ENCODE measurements at places on chromosomes 11 and 22.

- no peak for DNase-seq
These were observed 75.8 kb downstream of the RAB30 start for GRCh38 chr11:82995754-82996398.

DNA sequence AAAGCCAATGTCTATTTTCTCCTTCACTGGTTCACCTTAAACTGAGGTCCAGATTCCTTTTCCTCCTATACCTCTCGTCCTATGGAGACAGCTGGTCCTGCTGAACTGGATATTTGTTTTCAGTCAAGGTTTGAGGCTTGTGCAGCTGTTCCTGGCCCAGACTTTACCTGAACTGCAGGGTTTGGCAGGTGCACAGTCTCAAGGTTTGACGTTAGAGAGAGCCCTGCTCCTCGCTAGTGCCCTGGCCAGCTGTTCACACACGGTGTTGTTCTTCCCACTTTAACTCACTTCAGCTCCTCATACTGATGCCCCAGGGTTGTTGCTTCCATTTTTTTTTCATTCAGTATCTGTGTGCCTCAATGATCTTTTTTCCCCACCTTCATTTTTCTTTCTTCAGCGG lies 74.0 kb upstream of the TTC12 start:
- no peak for DNase-seq

DNA sequence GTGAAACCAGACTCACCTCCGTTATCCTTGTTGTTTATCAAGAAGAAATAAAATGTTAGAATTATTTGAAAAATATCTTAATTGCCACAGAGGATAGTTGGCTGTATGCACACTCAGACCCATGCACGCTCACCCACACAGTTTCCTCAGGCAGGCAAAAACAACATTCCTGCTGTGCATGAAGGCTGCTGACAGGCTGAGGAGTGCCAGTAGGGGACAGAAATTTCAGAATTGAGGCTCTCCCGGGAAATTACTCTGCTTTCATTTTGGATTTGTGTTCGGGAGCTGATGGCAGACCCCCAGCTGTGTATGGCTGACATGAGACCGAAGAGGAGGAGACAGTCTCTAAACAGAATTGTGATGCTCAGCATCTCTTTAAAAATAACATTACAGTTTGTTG lies 87.5 kb downstream of the AMOTL1 start:
- DNase-seq = no peak

DNA sequence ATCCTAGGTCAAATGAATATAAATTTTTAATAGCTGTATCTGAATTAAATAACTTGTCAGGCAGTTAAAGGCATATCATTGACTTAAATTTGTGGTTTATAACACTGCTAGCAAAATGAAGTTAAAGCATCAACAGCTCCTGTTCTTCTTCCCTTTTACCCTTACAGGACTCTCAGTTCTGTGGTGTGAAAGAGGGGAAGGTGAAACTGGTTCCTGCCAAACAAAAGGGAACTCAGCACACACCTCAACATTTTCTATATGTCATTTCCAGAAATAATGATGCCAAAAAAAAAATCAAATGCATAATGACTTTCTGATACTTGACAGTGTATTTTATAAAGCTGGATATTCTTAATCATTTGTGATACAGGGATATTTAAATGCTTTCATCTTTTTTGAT lies 21.2 kb downstream of the ARL14EP start:
- DNase-seq = no peak

GRCh38 chr11:69429716-69430491 lies 51.6 kb upstream of the LINC01488 start:
- no peak for DNase-seq

GRCh38 chr11:128776069-128776423 lies 82.2 kb downstream of the FLI1 start:
- peak; percentile 39 for DNase-seq

- no peak for DNase-seq
These were observed 137.1 kb downstream of the KIRREL3 start for GRCh38 chr11:126863294-126863997.

DNA sequence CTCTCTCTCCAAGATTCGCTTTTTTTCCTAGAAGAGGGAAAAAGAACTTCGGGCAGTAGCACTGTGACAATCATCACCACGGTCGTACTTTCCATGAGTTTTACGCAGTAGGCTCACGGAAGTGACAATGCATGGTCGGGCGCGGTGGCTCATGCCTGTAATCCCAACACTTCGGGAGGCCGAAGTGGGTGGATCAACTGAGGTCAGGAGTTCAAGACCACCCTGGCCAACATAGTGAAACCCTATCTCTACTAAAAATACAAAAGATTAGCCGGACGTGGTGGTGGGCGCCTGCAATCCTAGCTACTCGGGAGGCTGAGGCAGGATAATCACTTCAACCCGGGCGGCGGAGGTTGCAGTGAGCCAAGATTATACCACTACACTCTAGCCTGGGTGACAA lies 23.4 kb downstream of the GRAP2 start:
- no peak for DNase-seq

- no peak for DNase-seq
These were observed 8.7 kb downstream of the CAPN5 start for GRCh38 chr11:77075425-77075905.

DNA sequence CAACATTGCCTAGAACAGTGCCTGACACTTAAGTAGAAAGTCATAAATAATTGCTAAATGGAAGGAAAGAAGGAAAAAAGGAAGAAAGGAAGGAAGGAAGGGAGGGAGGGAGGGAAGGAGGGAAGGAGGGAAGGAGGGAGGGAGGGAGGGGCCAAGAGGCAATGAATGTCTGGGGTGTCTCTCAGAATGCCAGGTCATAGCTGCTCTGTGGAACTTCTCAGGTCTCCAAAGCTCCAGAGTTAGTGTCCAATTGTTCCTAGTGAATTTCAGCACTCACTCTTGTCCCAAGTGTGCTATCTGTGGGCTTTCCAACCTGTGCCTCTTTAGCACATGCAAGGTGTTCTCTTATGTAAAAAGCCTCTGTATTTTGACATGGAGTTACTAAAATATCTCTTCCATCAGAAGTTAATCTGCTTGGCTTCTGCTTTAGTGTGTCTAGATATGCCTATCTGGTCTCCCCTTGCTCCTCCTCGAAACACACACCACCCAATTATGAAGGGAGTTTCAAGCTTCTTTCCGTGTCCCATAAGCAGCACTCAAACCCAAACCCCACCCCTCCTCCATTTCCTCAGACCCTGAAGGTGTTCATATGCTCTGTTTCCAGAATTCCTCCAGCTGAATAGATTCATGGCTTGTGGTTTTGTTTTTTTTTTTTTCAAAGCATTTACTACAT lies 56.5 kb downstream of the FAM76B start:
- peak; percentile 30 for DNase-seq

DNA sequence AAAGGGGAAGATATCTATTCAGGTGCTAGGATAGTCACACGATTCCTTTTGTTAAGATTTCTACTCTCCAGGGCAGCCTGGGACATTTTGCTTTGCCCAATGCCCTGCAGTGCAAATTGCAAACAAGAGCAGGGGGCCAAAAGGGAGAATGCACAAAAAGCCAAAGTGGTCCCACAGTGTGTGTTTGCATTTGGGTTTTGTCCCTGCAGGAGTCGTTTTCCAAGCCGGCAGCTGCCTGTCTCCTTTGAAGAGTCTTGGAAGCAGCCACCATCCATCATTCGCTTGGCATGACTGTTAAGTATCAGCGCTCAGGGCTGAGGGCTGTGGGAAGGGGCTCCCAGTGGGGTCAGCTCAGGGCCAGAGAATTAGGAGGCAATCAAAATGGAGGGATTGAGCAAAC lies 184.7 kb downstream of the MIAT start:
- DNase-seq = no peak

- peak; percentile 33 for DNase-seq
These were observed at the start of gene HIPK3 for GRCh38 chr11:33257160-33257896. TSS of gene HIPK3 (plus strand) at chr11:33257381.

GRCh38 chr22:37212174-37212906 lies at the start of gene SSTR3:
TSS of gene SSTR3 (minus strand) at chr22:37212477. CDS start at chr22:37207803, 4,674 bp downstream.
- DNase-seq = no peak

GRCh38 chr11:36056160-36056751 lies 112.4 kb downstream of the LDLRAD3 start:
- DNase-seq = peak; percentile 7

DNA sequence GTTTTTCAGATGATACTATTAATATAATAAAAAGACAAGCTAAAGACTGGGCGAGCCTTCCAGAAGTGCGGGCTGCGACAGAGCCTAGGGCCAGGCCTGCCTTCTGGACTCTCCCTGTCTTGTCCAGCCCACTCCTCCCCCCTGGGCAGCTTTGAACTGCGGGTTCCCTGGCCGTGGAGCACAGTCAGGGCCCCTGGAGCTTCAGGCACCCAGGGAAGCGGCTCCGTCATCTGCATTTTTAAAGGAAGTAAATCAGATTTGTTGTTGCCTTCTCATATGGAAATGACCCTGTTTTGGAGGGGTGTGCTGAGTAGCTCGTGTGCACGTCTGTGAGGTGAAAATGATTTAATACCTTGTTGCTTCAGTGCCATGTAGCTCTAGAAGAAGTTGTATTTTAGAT lies 265.3 kb downstream of the TBC1D22A start:
- no peak for DNase-seq

DNA sequence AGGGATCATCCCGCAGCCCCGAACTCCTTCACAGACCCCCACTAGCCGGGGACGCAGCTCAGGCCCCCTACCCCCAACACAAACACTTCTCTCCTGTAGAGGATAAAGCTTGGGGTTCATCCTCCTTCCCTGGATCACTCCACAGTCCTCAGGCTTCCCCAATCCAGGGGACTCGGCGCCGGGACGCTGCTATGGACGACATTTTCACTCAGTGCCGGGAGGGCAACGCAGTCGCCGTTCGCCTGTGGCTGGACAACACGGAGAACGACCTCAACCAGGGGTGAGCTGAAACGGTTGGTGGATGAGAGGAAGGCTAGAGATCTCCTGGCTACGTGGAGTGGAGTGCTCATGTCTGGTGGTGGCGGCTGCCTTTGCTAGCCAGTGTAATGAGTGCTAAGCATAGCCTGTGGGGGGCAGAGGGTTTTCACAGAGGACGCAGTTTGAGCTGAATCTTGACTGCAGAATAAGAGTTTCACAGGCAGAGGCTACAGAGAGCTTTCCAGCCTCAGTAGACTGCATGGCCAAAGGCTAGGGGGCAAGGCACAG lies 580 bp downstream of the ILK start:
- DNase-seq = peak; percentile 54

DNA sequence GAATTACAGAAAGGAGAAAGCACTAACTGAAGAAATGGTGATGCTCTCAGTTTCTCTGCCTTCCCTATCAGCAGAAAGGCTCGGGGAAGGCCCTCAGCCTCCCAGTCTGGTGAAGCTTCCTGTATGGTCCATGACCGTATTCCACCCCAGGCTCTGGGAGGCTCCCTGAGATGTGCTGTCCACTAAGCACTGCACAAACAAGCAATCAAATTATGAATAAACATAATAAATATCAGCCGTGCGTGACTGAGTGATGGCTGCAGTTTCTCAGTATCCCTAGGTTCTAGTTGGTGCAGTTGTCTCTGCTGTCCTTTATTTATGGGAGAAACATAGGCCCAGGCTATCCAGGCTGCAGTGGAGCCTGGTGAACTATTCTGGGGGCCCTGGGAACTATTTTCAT lies 3.6 kb downstream of the SMDT1 start:
- DNase-seq = no peak

DNA sequence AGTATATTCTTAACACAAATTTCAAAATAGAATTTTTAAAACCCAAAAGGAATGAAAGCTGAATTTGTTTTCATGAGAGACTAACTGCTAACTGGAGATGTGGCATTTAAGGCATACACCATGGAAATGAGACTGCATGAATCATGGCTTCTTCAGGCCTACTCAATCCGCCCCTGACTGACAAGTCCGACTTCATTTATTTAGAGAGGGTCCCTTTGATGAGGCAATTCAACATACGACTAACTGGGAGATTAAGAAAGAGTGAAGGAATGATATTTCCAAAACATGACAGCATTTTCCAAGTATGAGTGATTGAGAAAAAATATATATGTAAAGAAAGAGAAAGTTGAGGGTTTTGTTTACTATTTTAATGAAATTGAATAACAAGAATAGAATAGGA lies 720.1 kb downstream of the DLG2 start:
- DNase-seq = no peak

GRCh38 chr11:11207428-11207827 lies 145.6 kb downstream of the CSNK2A3 start:
- peak; percentile 47 for DNase-seq

DNA sequence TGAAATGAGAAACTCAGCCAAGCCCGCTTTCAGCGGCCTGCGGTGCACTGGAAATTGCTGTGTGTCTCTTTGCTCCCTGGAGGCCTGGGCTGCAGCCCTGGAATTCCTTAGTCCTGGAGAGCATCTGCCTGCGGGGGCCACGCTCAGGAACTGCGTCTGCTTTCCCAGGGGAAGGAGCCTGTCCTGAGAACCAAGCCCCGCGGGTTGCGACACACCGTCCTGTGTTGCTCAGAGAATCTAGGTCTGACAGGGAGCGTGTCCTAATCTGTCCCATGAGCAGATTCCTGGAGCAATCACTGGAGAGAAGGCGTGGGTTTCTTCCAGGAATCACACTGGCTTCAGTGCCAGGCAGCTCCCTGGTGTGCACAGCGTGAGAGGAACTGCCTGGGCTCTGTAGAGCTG lies 708.1 kb downstream of the BRD1 start:
- DNase-seq = no peak

- DNase-seq = no peak
These were observed 116.0 kb upstream of the BID start for GRCh38 chr22:17890245-17890671.

- DNase-seq = no peak
These were observed 123.1 kb downstream of the PKNOX2 start for GRCh38 chr11:125287491-125288210.

DNA sequence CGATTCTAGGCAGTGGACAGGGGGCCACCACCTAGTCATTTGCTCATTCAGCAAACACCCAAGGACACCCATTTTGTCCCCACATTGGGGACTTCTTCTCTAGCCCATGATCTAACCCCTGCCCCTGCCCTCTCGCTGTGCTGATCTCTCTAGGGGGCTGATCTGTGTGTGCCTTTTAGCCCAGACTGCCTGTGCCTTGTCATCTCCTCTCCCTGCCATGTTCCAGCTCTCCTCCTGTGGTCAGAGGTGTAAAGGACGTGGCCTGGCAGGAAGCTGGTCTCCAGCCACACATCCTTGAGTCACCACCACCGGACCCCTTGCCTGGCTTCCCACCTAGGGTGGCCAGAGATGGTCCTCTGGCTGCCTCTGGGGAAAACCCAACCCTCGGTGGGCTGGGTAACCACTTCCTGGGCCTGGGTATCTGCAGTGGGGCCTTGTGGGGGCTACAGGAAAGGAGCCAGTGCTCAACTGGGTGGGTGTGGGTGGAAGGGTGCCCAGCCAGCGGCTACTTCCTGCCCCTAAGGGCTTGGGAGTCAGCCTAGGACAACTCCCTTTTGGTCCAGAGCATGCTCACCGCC lies 1.3 kb downstream of the CTSW start:
- DNase-seq = no peak

GRCh38 chr22:17199003-17199731 lies 20.1 kb downstream of the ADA2 start:
- no peak for DNase-seq

GRCh38 chr11:123682696-123683410 lies 28.4 kb upstream of the SCN3B start:
- no peak for DNase-seq

GRCh38 chr11:206526-207207 lies 532 bp downstream of the BET1L start:
- DNase-seq = no peak

- no peak for DNase-seq
These were observed 18.7 kb upstream of the SNX32 start for GRCh38 chr11:65814986-65815565.

GRCh38 chr22:30823015-30823370 lies 128.3 kb downstream of the OSBP2 start:
- DNase-seq = no peak

- no peak for DNase-seq
These were observed 3.6 kb upstream of the ZDHHC8 start for GRCh38 chr22:20127869-20128618.

GRCh38 chr22:26134654-26135330 lies 34.5 kb upstream of the SEZ6L start:
- DNase-seq = peak; percentile 10

All from Jurkat, Clone E6-1 (cell line).